T follicular helper cell (primary cell): ENCODE measurements at places on chromosomes 11 and 22.

- DNase-seq: no peak
Observed at GRCh38 chr11:7826324-7826723, 29.6 kb upstream of the OR5P2 start.

- DNase-seq: no peak
Observed at GRCh38 chr22:17559188-17559587, 4.1 kb upstream of the SLC25A18 start.

DNA sequence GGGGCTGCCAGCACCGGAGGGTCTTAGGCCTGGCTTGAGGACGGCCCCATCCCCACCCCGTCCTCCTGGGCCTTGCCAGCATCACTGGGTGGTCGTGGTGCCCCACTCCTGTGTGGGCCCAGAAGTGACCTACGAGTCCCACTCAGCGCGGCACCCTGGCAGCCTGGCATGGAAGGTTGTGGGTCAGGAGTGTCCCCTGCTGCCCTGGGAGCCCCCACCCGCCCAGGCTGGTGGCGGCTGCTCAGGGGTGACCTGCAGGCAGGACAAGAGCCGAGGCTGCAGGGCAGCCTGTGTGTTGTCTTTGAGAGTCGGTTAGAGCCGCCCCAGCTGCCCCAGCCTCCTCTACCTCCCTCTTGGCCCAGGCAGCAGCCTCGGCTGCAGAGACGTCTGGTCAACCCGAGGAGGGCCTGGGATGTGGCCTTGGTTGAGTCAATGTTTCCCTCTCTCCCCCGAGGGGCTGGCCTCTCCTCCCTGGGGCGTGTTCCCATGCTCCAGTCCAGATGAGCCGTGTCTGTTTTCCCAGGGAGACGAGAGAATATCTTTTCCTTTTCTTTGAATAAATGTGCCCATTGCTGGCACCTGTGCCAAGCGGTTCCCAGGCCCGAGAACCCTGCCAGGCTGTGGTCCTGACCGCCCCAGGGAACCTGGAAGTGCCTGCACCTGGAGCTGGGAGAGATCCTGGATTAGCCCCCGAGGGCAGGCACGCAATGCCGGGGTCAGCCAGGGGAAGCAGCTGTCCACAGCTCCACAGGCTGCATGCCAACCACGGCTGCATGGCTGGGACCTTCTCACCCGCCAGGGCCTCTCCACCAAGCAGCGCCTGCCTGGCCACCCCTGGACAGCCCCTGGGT lies 35.7 kb upstream of the MUC5AC start:
- no peak for DNase-seq

DNA sequence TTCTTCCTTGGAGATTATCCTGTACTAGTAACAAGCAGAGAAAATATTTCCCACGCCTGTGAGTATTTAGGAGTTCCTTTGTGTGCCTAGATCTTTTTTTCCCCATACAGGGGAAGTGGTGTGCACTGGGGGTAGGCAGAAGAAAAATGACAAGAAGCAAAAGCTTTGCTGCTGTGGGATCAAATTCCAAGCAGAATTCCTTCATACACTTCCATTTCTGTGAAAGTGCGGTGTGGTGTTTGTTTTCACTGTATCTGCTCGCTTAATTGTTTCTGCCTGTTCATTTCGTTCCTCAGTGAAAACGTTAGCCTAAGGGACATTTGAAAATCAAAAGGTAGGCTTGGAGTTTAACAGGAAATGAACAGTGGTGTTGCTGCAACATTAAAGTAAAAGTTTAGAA lies 47.9 kb downstream of the BLID start:
- DNase-seq: no peak

GRCh38 chr11:61111786-61112517 lies 9.7 kb downstream of the CD5 start:
- DNase-seq: peak; percentile 56
